NCI-H1105 treated with DMSO at 0.1 percent for 48 hours (cell line): ENCODE measurements at places on chromosomes 2 and 18.

GRCh38 chr2:44674473-44675284 lies 266.8 kb upstream of the SIX3 start:
- DNase-seq: peak; percentile 19

DNA sequence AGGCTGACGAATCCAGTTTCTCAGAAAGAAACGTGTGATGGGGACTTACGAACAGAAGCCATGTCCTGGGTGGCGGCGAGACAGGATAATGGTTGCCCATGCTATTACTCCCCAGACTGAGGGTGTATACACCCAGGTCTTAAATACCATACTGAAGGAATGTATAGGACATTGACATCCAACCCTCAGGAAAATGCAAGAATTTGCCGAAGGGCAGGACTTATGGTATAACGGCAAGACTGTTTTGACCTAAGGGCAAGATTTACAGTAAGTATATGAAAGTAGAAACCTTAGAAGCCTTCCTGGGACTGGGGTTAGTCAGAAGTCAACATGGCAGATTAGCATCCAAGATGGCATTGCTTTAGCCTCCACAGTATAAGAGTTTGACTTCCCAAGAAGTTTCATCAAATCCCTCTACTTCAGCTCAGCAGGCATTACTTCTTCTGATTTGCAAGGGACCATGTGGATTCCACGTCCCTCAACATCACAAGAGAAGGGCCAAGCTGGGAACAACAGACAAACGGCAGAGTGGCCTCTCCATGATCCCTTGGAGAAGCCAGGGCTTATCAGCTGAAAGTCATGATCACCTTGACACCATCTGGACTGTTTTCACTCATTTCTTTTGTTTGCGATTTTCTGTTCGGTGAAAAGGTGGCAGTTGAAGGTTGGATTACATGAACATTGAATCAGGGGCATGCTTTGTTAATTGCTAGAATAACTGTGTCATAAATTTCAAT lies 21.1 kb downstream of the ST3GAL5 start:
- DNase-seq: no peak

DNA sequence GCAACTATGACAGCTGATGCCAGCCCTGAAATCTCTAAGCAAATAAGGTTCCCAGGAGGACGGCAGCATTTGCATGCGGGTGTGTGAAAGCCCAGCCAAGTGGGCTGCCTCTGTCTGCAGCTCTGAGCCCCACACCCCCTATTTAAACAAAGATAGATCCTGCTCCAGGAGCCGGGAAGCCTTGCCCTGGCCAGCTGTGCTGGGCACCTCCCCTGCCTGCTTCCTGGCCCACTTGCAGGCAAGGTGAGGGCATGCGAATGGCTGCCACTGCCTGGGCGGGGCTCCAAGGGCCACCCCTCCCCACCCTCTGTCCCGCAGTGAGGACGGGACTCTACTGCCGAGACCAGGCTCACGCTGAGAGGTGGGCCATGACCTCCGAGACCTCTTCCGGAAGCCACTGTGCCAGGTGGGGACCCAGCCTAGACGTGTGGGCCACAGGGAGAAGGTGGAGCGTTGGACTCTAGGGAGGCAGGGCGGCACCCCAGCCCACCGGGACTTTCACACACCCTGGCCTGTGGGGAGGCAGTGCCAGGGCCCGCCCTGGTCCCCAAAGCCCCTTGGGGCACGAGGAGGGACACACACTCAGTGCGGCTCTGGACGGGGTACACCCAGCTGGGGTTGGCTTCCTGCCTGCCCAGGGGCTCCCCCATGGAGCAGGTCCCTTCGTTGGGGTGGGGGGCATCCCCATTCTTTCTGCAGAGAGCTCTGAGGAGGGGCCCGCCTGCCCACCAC lies at the start of gene ANO7:
Gene ANO7, plus strand, starts transcription at position 317 of the 732 bp plus-strand sequence. CDS start 1,387 bp downstream, outside the sequence.
- no peak for DNase-seq

- no peak for DNase-seq
Measured at GRCh38 chr18:71075147-71075546, 786.3 kb downstream of the SOCS6 start.

- no peak for DNase-seq
Measured at GRCh38 chr2:59239146-59239545, 998.0 kb upstream of the FANCL start.

DNA sequence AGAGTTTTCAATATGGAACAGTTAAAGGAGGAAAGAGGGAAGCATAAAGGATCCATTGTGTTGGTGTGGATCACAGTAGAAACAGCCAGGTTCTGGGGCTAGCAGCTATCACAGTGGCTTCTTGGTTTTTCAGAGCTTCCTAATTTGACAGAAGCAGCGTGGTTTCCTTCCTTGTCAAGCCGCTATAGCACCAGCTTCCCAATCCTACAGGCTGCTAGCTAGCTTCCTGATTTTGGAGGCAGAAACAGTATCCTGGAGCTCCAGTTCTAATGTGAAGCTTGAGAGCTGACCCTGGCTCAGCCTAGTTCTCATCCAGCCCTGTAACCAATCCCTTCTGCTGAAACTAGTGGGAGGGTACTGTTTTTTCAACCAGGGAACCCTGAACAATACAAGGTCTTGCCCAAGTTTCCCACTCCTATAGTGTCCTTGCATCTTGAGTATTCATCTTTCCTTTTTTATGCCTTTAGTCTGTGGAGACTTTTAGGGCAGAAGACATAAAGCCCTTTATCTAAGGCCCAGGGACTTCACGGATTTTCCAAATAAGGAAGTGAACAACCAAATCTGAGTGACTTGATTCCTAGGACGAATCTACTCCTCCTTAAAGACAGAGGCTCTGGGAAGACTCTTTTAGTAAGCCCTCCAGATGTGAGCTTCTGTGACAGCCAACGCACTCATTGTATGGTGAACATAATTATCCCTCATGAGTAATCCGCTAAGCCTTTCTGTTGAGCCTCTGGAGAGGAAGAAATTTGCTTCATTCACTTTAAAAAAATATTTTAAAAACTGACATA lies 33.8 kb downstream of the CCDC93 start:
- no peak for DNase-seq

- DNase-seq: no peak
Measured at GRCh38 chr2:35963824-35964223, 391.8 kb upstream of the CRIM1 start.

DNA sequence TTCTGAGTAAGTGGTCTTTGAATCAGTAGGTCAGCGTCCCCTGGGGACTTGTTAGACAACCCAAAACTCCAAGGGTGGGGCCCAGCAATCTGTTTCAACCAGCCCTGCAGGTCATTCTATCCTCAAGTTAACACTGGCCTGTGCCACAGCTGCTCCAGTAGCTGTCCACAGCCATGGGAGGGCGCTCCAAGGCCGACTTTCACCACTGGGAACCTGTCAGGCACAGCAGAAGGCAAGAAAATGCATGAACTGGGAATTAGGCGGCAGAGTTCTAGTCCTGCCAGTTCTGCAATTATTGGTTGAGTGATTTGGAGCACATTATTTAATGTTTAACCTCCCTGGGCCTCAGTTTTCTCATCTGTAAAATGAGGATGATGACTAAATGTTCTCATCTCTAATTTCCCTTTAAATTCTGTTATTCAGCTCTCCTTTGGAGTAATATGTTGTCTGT lies 17.4 kb upstream of the MRPL33 start:
- DNase-seq: no peak
